ENCODE measurements at places on chromosomes 13 and 19.

DNA sequence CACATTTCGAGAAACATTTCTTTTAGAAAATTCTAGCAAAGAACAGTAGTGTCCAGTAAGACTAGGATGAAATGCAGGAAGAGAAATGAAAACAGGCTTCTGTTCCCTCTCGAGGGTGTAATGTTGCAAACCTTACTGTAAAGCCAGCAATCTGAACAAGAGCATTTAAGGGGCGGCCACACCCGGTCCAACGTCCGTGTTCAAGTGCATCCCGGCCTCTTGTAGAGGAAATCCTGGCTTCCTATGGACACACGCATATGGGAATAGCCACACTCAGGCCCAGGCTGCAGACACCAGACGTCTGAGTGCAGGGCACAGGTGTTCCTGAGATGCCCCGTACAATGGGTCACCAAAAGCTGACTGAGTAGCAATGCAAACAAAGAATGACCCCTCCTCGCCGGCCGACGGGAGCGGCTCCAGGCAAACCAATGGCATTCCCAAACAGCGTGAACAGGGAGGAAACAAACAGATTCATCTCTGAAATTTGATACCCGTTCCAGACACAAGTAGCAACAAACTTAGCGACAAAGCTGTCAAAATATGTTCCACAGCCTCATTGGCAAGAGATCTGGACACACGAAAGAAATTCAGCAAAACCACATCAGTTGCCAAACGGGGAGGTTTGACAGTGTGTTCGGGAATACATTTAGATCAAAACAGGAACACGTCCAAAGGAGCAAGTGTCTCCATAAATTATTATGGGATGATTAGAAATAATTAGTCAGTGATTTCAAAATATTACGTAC lies 278.6 kb upstream of the TSHZ3 start:
- no peak for DNase-seq

- DNase-seq, result no peak
Measured at GRCh38 chr13:114325729-114326128, 11.4 kb downstream of the CHAMP1 start.

DNA sequence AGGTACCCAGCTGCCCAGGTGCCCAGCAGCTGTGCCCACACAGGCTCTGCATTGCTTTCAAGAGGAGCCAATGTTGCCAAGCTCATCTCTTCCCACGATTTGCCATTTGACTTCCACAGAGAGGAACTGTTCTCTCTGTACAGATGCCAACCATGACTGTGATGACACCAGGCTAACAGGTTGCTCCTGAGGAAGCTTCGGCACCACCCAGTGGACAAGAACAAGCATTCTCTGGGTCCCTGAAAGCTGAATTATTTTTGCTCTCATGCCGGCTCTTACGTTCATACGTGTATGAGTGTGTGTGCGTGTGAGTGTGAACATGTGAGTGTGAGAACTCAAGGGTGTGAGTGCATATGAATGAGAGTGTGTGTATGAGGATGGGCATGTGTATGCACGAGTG lies 535.2 kb downstream of the LIG4 start:
- DNase-seq, result no peak

DNA sequence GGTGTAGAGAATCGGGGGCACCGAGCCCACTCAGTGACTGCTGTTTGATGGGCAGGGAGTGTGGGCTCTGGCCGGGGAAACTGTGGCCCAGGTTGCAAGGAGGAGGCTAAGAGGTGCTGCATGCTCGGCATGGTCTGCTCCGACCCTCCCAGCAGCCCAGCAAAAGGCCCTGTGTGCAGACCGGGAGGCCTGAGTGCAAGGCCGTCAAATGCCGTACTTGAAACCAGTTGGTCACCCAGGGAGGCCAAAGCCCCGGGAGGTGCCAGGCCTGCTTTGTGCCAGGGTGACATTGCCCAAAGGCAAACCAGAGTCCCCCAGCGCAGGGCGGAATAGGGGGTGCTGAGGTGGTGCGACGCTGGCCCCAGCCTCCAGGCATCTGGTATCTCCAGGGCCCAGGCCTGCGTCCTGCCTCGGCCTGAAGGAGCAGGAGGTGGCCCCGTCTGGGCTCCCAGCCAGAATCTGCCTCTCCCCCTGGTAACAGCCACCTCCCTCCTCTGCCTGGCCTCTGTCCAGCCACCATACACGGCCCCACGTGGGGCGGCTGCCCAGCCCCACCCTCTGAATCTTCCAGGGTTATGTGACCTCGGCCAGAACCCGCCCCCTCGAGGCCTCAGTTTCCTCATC lies 4.0 kb downstream of the PIK3R2 start:
- peak; percentile 89 for DNase-seq

- no peak for DNase-seq
Measured at GRCh38 chr19:47539747-47540311, 25.0 kb upstream of the NAPA start.

DNA sequence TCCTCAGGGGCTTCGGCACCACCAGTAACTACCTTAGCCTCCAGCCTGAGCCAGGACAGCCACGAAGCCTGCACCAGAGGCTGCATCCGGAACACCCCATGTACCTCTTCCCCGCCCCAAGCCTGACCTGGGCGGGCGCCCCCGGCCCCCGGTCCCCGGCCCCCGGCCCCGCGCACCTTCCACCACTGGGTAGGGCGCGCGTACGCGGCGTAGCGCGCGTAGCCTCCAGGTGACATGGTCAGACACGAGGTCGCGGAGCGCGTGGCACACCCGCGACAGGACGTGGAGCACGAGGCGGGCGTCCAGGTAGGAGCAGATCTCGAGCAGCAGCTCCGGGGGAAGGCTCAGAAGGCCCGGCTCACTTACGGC lies 450 bp downstream of the FBXW9 start:
- no peak for DNase-seq

- DNase-seq, result no peak
Measured at GRCh38 chr19:55652311-55653128, 2.3 kb upstream of the U2AF2 start.

DNA sequence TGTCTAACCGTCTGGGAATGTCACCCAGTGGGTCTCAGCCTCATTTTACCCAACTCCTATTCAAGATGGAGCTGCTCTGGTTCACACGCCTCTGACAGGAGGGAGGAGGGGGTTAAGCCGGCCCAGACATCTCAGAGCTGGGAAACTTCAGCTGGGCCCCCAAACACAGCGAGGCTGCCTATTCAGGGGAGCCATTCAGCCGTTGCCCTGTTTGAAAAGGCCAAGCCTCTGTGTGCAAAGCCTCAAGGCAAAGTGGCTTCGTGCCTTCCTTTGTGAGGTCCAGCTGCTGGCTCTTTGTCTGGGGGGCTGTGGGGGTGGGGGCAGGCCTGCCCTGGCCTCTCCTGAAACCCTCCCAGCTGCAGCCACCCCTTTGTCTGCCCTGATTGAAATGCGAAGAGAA lies 147.4 kb downstream of the PTPRS start:
- DNase-seq, result no peak

All from 8988T (cell line).